ENCODE measurements at places on chromosomes 7 and 10.

DNA sequence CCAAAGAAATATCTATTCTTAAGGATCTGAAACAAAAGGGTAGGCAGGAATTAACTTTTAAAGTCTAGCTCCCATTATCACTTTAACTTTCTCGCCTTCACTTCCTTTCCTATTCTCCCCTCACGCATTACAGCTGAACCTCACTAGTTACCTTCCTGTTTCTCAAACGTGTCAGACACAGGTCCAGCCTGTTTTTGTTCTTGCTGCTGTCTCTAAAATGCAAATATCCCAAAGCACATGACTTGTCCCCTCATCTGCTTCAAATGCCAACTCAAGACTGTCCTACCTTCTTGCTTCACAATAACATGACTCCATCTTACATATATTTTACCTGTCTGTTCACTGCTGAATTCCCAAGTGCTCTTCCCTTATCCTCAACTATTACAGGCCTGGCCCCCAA is 17.6 kb downstream of the ZDHHC6 start:
- no peak for DNase-seq

GRCh38 chr7:34837801-34838201 is 179.8 kb downstream of the NPSR1 start:
- no peak for DNase-seq

- DNase-seq = no peak
Measured at GRCh38 chr10:6912929-6913328, 332.9 kb upstream of the PRKCQ start.

GRCh38 chr7:142856565-142857245 is 1.8 kb downstream of the EPHB6 start:
- no peak for DNase-seq

DNA sequence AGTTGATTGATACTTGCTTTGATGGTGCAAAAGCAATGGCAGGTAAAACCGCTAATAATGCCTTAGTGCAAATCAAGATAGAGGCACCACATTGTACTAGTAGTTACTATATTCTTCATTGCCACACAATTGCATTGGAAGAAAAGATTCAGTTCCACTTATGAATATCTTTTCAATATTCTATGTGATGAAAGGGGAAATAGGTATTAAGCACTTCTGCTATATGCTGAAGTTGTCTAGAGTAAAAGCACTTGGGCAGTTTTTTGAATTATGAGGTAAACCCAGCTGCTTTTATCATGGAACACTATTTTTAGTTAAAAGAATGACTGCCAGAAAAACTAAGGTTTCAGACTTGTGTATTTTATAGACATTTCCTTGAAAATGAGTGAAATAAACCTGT is 15.5 kb downstream of the ENTPD7 start:
- no peak for DNase-seq

- no peak for DNase-seq
Measured at GRCh38 chr7:52311886-52312285, 723.5 kb upstream of the POM121L12 start.
